Progenitor cell of endocrine pancreas (in vitro differentiated cells): ENCODE measurements at places on chromosomes 6 and 20. TPM values are rescaled to one million over a fixed set of nuclear protein-coding genes. Genes with fewer than 3 reads are reported as not detected.

BTN3A1 gene
- 9.6 and 10.5 TPM in 2 replicates for total RNA-seq

TPD52L1 gene
- total RNA-seq, result 33.8 and 39.6 TPM in 2 replicates

SLC2A10 gene
- 16.1 and 16.6 TPM in 2 replicates for total RNA-seq

OR12D3 gene
- total RNA-seq, result not detected in 2 replicates

DYNLT2 gene
- total RNA-seq, result 1.6 and 1.8 TPM in 2 replicates

MRPS26 gene
- total RNA-seq, result 74.3 and 75.1 TPM in 2 replicates

HECA gene
- total RNA-seq, result 10.9 TPM in 2 replicates

SIRPD gene
- total RNA-seq, result not detected in 2 replicates

BPIFB4 gene
- total RNA-seq, result not detected in 2 replicates

HLA-DMB gene
- total RNA-seq, result 1.1 and 1.8 TPM in 2 replicates

RRAGD gene
- total RNA-seq, result 8.0 and 11.4 TPM in 2 replicates

UNC5CL gene
- total RNA-seq, result 3.7 and 4.7 TPM in 2 replicates

PNRC1 gene
- total RNA-seq, result 203 and 212 TPM in 2 replicates
